Suppressor macrophage treated with lipopolysaccharide for 4 hours (primary cell): ENCODE measurements at places on chromosomes 6 and 20.
A peak's percentile ranks its signal among the peaks of the same experiment; 100 is the strongest.

- no peak for DNase-seq
Measured at GRCh38 chr20:834151-834746, 734 bp downstream of the FAM110A start.

GRCh38 chr20:38109591-38110524 lies 55.2 kb downstream of the TGM2 start:
- DNase-seq: peak; percentile 78

DNA sequence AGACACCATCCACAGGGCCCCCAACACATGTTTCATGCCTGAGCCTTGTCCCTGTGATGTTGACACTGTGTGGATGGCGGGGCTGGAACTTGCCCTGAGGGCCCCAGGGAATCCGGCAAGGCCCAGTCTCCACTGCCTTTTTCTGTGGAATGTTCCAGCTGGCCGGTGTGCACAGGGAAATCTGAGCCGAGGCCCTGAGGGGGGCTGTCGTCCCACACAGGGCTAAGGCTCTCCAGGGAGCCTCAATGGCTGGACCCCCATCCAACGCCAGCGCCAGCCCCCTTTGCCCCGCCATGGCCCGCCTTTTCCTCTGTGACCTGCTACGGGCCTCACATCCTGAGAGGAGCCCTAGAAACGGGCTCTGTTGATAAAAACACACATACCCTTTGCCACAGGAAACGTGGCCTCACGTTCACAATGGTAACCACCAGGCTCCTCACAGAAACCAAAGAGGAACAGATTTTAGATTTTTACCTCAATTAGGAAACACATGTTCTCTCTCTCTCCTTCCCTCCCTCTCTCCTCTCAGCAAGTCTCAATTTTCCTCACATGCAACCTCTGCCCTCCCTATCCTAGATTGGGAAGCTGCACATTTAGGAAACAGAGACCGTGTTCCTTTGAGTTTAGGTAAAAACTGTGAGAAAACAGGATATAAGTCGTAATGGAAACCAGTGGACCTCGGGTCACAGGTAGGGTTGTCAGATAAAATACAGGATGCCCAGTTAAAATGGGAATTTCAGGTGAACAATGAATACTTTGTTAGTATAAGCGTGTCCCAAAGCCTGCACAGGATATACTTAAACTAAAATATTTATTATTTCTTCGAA lies 13.7 kb upstream of the ZNF831 start:
- no peak for DNase-seq

DNA sequence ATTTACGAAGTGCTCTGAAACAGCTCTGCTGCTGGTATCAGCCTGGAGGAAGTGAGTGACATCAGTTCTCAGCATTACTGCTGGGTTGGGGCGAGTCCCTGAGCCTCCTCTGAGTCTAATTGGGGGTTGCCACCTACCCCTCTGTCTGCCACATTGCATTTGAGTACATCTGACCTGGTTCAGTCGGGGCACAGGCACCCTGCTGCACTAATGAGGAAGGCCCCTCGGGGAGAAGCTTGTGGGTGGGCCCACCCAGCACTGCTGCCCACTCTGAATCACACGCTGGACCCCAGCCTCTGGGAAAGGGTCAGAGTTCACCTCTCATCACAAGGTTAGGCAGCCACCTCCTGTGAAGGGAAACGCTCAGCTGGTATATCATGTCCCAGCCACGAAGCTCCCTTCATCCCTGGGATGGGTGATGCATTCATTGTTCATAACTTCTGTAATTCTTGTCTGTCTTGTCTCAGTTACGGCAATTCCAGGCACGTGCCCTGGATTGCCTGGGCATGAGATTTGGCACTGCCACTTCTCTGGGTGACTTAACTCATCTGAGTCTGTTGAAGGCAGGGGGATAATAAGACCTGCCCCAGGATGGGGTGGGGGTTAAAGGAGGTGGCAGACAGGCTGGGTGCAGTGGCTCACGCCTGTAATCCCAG lies 13.3 kb downstream of the DNMT3B start:
- no peak for DNase-seq

DNA sequence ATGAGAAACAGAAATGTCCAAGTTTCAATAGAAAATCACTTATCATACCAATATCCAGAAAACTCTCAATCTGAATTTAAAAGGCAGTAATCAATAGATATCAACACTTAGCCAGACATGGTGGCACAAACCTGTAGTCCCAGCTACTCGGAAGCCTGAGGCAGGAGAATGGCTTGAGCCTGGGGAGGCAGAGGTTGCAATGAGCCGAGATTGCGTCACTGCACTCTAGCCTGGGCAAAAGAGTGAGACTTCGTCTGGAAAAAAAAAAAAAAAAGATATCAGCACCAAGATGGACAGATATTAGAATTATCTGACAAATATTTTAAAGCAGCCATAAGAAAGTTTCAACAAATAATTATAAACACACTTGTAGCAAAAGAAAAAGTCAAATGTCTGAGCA lies 47.0 kb downstream of the TCP11 start:
- DNase-seq: no peak

- DNase-seq: peak; percentile 89
Measured at GRCh38 chr6:139290787-139291311, 949 bp downstream of the TXLNB start.
